ENCODE measurements at places on chromosomes 1 and 21.
A peak's percentile ranks its signal among the peaks of the same experiment; 100 is the strongest.

GRCh38 chr1:82121421-82121820, 320.7 kb downstream of the ADGRL2 start:
- no peak for DNase-seq

DNA sequence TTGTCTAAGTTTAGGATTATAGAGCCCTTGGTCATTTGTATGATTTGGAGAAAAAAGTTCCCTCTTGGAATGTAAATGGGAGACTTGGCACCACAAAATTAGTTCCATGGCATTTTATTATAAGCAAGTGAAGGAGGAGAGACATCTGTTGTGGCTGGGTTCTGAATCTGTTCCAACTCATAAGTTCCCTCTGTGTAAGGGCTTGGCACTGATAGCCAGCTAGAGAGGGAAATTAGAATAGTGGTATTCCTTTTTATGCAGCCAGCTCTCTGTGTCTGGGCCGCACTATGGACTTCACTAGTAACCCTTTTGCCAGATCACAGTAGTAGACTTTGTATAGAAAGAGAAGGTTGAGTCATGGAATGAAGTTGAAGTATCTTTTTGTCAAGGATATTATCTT, 31.1 kb downstream of the GNAI3 start:
- DNase-seq: no peak

DNA sequence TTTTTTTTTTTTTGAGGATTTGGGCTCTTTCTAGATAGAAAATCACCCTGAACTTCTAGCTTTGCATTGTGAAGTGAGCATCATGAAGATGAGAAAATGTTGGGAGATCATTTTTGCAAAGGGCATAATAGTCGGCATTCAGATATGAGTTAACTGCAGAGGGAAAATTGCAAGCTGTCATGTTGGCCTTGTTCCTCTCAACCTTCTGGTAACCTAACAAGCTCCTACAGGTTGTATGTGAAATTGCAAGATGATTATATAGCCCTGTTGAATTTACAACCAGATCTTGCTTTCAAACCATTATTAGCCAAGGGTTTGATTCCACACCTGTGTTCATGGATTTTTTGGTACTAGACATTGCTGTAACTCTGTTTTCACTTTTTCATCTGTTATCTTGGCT, 2.2 kb downstream of the ELOA start:
- DNase-seq: peak; percentile 85

DNA sequence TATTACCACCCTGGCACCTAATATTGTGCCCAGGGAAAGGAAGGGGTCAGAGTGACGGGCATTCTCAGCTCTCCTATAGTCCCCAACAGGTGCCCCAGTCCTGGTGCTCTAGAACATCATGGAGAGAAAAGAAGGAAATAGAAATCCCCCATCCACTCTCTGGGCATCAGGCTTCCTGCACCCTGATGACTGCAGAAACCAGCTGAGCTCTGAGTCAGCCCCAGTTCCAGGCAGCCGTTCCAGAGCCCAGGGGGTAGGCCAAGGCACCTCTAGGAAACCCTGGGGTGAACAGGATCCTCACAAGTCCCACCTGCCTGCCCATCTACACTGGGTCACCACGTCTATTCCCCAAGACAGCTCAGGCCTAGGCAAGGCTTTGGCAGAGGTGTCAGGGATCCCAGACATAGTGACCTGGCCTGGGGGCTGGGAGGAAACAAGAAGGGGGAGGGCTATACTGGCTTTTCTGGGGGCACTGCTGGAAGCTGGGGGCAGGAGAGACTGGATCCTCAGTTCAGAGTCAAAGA, 709 bp downstream of the NECTIN4 start:
- no peak for DNase-seq

DNA sequence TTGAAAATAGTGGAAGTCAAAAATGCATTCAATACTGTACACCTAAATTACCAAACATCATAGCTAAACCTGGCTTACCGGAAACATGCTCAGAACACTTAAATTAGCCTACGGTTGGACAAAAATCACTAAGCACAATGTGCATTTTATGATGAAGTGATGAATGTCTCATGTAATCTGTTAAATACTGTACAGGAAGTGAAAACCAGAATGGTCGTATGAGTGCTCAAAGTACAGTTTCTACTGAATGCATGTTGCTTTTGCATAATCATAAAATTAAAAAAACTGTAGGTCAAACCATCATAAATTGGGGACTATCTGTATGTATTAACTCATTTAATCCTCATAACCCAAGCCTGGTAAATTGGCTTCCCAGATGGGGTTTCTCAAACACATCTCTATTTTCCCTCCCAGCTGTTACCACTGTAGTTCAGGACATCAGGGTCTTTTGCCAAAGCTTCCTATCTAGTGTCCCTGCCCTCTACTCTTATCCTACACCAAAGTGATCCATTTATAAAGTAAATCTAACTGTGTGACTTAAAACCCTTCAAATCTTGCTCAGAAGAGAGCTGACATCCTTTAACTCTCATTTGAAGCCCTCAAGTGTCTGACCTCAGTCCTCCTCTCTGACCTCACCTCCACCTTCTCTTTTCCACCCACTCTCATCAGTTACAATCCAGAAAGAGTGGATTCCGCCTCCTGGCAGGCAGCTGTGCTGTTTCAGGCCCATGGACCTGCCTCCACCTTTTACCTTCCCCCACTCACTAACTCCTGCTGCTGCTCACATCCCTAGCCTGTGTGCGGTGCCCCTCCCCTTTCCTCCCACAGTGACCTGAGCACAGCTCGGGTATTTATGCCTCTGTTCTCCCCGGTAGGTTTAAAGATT, 356.4 kb upstream of the ST6GALNAC5 start:
- DNase-seq: no peak

DNA sequence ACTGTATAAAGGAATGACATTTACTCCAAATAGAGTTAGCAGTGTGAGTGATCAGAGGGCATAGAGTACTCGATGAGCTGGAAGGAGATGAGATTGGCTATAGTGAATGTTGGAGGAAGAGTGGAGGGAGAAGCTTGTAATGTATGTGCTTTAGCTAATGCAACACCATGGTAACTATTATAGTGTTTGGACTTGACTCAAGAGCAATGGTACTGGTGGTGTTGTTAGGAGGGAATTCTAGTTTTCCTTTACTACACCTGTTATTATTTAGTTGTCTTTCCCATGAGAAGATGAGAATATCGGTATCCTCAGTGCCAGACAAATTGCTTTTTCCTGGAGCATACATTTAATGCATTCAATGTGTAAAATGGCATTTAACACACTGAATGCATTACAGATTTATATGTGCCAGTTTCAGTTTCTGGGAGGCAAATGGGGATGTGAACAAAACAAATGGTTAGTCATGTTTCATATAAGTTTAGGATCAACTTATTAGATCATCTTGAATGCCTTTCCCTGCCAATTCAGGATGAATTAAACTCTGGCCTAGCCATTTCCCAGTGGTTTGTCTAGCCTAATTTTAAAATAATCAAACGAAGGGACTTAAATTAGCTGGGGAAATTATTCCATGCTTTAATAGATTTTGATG, 291.1 kb upstream of the ADAMTS5 start:
- DNase-seq: no peak

- DNase-seq: no peak
Observed at GRCh38 chr1:204880906-204881305, 10.2 kb downstream of the NFASC start.

DNA sequence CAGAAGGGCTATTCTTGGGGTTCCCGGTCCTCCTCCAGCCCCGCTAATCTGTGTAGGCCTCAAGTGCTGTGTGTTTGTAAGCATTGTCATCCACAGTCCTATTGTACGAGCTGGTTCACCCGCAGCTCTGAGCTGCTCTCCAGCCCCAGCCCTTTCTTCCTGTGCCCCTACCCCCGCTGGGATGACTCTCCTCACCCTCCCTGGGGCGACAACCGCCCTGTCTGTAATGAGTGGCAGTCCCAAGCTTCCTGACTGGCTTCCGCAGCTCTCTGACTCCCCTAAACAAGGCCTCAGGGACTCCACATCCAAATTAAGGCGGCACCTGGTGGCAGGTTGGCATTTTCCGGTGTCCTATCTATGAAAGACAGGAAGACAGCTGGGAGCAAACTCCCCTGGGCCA, 45.8 kb downstream of the TFF3 start:
- no peak for DNase-seq

DNA sequence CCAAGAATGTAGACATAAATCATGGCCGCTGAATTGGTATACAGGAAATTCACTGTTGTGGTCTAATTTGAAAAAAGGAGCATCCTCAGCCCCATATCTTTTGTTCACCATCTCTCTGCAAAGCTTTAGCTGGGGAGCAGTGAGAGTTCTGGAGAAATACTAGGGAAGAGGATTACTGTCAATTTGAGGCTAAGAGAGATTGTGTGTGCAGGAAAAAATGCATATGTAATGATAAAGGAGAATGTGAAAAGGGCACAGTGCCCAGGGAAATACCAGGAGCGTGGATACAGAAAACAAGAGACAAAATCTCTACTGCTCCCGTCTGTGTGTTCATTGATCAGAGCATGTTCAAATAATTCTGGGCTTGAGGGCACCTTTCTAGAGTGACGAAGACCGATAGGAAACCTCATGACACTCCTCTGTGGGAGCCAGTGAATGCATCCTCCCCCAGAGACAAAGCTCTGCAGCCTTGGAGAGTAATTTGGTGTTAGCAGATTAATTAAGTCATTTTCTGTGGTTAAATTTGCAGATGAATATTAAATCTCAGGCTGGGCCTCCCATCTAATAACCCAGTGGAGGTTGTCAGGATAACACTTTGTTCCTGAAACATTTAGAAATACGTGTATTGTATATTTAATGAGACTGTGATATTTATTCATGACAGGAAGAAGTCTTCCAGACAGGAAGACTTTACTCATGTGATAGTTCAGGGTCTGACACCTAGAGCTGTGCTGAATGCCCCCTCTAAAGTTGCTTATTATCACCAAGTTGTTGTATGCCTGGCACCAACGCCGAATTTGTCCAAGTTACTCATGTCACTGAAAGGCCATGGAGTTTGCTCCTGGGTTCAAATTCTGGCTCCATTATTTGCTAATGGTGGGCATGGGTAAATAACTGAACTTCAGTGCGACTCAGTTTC, 287.3 kb upstream of the SGIP1 start:
- no peak for DNase-seq

GRCh38 chr1:17108360-17108759, 10.9 kb downstream of the PADI2 start:
- no peak for DNase-seq

DNA sequence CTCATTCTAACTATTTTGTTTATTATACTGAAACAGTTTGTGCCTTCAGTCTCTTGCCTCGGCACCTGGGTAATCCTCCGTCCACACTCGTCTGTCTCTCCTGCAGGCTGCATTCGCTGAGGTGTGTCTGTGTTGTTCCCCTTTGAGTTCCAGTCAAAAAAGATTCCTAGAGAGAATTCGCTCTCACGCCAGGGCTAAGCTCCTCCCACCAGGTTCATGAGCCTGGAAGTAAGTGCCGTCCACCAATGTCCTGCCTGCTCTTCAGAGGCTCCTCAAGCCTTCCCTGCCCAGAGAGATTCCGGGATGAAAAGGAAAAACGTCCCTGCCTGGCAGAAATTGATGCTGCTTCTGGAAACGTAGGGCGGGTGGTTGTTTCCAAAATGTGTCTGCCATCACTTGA, 12.9 kb downstream of the KIAA2013 start:
- no peak for DNase-seq

GRCh38 chr21:44932408-44933181, 7.2 kb upstream of the SLX9 start:
- DNase-seq: no peak

DNA sequence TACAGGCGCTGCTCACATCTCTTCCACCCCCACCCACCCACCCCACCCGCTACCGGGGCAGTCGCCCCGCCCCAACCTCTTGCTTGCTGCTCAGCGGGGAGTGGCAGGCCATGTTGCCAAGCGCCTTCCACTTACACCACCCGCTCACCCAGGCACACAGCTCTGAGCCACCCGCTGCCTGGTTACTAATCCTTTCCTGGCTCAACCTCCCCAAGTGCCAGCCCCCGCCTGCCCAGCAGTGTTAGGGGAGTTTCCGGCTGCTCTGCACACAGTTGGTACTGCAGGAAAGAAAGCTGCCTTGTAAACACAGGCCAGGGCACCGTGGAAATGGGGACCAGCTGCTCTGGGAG, 56.2 kb downstream of the LACTBL1 start:
- no peak for DNase-seq

DNA sequence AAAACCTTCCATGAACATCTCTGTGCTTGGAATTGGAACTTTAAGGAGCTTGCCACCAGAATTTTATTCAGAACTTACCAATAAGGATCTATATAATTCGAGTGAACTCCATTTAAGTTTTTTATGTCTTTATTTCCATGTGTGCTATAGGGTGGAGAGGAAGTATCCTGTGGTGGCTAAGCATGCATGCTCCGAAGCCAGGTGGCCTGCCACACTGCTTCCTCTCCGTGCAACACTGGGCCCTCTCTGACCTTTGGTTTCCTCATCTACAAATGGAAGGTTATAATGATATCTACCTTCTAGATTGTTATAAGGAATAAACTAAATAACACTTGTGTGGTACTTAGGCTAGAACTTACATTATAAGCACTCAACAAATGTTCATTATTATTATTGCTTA, 382.1 kb downstream of the PTPRC start:
- no peak for DNase-seq

DNA sequence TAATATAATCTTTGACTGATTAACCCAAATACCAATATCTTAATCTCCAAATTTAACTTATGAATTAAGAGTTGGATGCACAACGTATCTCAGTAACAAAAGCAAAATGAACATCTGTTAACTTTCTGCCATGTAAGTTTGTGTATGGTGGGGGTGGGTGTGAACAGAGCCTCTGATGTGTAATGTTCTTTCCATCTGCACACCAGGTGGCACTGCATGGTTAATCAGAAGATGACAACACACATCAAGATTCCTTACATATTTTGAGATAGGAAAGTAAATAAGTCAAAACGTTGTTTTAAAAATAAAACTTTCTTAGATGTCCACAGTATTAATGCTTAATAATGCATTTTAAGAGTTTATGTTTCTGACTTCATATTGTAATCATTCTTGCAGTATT, 251.9 kb downstream of the DPYD start:
- DNase-seq: peak; percentile 35

DNA sequence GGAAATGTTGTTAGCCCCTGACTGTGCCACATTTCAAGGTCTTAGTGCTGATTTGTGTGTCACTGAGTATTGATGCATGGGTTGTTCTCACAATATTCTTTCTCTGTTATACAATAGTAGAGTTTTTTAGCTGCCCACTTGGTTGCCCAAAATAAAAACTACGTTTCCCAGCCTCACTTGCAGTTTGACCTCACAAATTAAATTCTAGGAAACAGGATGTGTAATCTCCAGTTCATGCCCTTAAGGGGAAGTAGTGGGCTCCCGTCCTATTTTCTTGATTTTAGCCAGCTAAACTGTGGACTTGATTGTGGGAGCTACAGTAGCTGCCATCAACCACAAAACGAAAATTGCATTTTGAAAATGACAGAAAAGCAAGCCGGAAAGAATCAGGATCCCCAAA, 27.3 kb upstream of the LAMC1 start:
- no peak for DNase-seq
